ENCODE measurements at places on chromosomes 12 and 14.

DNA sequence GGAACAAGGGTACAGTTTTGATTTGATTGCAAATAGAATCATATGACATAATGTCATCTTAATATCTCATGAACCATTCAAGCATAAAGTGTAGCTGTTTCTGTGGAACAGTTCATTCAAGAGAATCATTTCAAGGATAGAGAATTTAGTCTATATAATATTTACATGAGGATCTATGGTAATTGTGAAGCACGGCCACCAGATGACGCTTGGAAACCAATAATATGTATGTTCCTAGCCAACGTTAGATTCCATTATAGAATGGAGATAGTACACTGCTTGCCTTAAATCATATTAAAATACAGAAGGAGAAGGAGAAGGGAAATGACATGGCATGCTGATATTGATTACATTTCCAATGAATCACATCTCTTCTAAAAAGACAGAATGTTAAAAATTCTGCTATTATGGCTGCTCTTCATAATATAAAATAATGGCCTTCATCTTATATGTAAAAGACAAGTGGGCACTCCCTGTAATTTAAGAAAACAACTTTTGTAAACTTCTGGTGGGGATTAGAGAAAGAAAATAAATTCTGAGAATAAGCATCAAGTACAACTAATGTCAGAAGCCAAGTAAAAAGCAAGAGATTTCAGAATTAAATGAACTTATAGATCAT lies 351.0 kb downstream of the NAV3 start:
- DNase-seq, result no peak

DNA sequence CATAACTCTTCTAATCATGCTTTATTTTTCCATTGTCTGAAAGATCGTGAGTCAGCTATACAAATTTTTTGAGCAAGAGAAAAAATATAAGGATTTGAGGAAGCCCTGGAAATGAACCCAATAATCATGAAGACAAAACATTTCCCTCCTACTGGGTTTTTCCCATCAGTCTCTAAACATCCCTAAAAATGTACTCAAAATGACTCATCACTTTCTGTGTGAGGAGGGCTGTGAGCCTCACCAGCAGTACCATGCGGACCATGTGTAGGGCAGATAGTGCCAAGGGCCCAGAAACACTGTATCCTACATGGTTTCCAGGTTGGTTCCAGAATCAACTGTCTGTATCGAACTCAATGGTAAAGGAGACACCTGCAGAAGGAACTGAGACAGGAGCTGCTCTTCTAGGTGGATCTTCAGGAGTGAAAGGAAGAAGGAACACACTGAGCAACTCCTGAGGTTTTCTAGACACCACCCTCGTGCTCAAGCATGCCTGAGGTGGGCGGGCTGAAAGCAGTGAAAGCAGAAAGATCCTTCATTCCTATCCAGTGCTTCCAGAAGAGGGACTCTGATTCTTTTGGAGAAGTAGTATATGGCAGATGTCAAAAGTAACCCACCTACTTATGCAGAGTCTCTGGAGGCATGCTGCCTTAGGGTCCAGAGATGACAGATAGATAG lies 48.6 kb upstream of the RHOJ start:
- no peak for DNase-seq

DNA sequence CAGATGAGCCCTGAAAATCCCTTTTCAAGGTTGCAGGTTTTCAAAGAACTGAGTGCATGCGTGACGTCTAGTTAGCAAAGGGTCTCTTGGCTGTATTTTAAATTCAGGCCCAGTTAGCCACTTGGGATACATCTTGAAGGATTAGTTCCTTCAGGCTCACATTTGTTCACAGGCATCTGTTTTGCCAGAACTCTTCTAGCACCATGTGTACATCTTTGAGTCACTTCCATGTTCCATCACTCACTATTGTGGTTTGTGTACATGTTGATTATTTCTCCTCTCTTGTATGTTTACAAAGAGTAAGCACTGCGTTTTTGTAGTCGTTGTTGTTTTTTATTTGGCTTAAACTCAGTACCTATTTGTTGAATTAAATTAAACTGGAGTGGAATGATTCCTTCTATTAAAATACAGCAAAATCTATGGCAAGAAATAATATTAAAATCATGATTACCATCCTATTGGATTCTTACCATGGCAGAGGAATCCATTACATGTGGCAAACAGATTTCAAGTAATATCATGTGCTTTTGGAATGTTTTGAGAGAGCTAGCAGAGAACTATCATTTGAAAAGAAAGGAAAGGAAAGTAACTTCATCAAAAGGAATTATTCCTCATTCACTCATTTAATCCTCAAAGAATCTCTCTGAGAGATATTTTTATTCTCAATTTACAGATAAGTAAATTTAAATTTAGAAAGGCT lies 438.9 kb upstream of the FAR2 start:
- DNase-seq, result no peak

GRCh38 chr12:126389220-126389841 lies 1324.1 kb downstream of the AACS start:
- no peak for DNase-seq

- DNase-seq, result no peak
These were observed 64.9 kb downstream of the LGR5 start for GRCh38 chr12:71504476-71504875.

DNA sequence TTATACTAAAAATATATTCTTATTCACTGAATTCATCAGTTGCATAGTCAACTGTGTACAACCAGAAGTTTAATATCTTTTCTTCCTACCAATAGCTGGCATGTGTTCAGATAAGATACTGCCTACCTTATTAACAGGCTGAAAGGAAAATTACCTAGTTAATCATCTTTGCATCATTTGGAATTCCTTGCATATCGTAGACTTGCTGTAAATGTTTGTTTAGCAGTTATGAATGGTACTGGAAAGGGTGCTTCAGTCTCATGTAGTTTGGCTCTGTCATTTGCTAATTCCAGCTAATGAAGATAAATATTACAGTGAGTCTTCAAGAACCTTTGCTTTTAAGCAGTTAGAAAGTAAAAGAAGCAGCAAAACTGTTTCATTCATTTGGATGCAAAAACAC lies 84.4 kb downstream of the PPHLN1 start:
- no peak for DNase-seq

DNA sequence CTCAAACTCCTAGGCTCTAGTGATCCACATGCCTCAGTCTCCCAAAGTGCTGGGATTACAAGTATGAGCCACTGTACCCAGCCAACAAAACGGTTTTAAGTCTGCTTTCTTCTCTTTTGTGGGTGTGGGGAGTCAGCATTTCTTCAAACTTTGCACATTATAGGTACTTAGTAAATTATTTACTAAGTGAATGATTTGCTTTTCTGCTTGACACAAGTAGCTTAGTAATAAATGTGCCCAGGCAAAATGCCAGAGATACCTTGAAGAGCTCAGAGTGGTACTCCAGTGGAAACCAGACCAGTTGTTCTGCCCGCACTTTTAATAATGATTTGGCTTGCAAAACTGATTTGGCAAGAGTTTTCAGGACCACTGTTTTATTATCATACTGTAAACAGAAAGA lies 15.0 kb downstream of the DEPDC4 start:
- no peak for DNase-seq

DNA sequence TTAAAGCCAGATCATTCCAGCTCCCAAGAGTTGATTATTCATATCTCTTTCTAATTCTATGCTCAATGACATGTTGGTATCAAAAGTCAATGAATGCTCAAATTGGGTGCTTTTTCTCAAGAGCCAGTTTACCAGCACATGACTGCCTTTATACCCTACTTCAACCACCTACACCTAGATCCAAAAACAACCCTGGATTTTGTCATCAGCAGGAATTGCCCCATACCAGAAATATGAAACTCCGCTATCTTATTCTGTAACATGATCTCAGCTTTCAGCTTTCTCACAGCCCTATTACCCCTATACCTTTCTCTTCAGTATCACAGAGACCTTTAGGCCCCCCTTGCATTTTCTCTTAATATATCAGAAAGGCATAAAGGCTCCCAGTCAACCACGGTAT lies 32.3 kb upstream of the ESR2 start:
- DNase-seq, result no peak

- DNase-seq, result no peak
These were observed 140.3 kb downstream of the SSPN start for GRCh38 chr12:26335651-26336050.

DNA sequence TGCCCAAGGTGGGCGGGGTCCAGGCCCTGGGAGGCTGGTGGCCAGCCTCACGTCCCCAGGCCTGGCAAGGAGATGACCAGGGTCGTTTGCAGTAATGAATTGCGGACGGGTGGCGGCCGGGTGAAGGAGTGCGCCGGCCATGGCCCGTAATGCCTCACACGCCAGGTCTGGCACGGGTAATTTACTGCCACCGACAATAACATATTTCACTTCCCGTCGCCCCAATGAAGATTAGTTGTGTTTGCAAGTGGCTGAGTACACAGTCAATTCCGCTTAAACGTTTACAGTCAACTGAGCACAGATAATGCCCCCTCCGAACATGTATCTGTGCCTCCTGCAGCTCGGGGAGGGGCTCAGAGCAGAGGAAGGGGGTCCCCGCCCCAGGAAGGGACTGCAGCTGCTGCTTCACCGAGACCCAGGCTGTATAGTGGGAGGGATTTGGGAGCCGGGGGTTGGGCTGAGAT lies 48.3 kb downstream of the MVK start:
- no peak for DNase-seq

DNA sequence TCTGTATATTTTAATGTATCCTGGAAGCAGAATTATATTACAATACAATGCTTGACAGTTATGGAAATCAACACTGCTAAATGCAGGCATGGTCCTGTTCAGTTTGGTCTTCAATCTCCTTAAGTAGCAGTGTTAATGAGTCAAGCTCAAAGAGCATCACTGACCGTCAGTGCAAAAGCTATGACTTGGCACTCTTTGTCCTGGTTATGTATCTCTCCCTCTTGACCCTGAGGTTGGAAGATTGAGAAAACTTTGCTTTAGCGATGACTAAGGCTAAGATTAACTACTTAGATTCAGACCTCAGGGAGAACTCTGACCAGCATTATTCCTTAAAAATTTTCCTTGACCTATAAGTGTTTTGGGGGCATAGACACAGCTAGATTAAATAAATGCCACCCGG lies 10.9 kb downstream of the CLEC7A start:
- DNase-seq, result no peak

GRCh38 chr14:80385336-80385735 lies 174.0 kb upstream of the DIO2 start:
- DNase-seq, result no peak

- DNase-seq, result no peak
These were observed 886.2 kb downstream of the DIO2 start for GRCh38 chr14:79325071-79325470.

DNA sequence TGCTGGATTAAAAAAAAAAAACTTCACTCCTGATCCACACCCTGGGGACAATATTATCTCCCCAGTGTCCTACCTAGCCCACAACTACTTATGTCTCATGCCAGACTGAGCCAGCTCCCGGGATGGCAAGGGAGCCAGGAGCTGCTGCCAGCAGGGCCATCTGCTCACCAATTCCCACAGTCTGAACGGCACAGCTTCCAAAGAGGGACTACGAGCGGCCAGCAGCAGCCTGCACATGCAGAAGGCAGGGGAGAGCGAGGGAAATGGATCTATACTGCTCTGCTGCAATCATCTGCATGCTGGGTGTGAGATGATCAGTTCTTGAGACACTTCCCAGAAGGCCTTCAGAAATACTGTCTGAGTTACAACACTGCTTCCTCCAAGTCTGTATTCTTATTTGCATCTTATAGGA lies 11.1 kb downstream of the SSH1 start:
- DNase-seq, result no peak

GRCh38 chr12:1808798-1809480 lies 11.4 kb upstream of the LRTM2 start:
- DNase-seq, result no peak

- DNase-seq, result no peak
These were observed 51.0 kb downstream of the LMNTD1 start for GRCh38 chr12:25502118-25502517.

GRCh38 chr14:94761348-94761996 lies 8.4 kb downstream of the GSC start:
- DNase-seq, result no peak

GRCh38 chr14:88613552-88614010 lies 50.7 kb downstream of the ZC3H14 start:
- no peak for DNase-seq

- DNase-seq, result no peak
These were observed 183.5 kb downstream of the NUAK1 start for GRCh38 chr12:105954951-105955931.

DNA sequence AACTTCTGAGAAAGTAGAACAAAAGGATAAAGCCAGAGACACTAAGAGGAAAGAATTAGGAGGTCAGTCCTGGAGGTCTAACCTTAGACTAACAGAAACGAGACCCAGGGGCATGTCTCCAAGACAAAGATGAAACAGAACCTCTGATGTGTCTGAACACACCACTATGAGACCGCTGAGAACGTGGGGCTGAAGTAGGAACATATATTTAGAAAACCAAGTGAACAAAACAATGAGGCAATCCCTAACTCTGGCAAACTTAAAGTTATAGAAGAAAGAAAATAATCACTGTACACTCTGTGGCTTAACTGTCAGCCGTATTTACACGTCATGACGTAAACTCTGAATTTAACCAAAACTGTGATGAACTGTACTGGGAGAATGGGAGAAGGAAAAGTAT lies 17.9 kb downstream of the KCTD10 start:
- no peak for DNase-seq

DNA sequence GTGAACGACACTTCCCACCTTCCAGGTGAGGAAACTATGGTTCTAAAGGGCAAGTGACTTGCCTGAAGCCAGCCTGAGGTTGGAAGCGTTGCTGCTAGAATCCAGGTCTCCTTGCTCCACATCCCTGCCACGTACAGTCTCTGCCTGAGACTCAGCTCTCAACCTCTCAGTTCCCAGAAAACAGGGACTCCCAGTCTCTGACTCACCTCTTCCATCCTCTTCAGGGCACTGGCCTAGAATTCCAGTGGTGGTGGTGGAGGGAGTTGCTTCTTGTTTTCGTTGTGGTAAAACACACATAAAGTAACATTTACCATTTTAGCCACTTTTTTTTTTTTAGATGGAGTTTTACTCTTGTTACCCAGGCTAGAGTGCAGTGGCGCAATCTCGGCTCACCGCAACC lies 7.3 kb downstream of the GPR68 start:
- no peak for DNase-seq

DNA sequence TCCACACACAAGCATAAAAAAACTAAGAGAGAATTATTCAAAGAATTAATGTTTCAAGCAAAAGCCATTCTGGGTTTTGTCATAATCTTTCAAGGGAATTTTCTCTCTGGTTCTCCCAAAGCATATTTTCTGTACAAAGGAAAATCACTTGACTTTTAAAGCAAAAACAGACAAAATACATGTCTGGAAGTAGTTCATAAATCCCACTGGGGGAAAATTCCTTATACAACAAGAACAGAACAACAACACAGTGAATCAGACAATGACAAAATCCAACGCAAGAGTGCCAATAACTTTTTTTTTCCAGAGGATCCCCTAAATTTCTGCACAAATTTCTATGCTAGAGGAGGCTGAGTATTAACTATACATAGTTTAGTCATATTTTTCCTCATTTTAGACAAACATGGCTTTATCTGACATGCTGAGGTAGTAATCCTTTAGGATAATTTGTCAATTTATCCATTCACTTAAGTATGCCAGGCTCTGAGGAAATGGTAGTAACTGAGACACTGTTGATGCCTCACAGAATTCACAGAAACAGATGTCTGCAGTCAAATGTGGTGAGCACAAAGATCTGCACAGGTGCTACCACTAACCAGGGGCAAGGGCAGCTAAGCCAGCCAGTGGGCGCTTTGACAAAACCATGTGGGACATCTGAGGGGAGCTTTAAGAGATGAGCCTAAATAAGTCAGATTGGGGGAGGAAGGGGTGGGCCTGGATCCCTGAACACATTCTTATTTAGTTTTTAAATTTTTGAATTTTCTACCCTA lies 38.0 kb downstream of the GRIP1 start:
- no peak for DNase-seq

- no peak for DNase-seq
These were observed 15.0 kb upstream of the MDM2 start for GRCh38 chr12:68792952-68793351.
